Activated CD8-positive, alpha-beta T cell treated with anti-CD3 and anti-CD28 coated beads, Interleukin-2, amount 10 ng/mL, durations not matched to agents 7 days and 5 days (primary cell): ENCODE measurements at places on chromosomes 4 and X. TPM values are rescaled to one million over a fixed set of nuclear protein-coding genes. Genes with fewer than 3 reads are reported as not detected.

DNA sequence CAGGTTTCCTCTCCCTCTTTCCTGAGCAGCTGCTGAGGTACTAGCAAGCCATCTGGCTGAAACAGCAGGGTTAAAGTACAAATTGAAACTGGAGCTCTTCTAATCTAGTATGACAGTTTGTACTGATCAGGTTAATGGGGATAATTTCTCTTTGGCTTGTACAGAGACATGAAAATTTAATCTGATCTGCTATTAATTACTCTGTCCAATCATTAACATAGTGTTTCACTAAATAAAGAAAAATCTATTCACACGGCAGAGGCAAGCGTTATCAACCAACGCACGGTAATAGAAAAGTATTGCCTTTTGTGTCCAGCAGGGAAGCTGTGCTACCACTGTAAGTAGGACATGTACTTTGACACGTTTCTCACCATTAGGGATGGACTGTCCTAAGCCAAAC lies 71.1 kb downstream of the IGSF1 start:
- H3K27me3 ChIP-seq = no peaks in the 10 kb centered on the region
- H3K4me3 ChIP-seq = no peak overlapping the region
- DNase-seq = no peak
- H3K27ac ChIP-seq = no peak overlapping the region
- no peaks in the 10 kb centered on the region for H3K36me3 ChIP-seq
- H3K4me1 ChIP-seq = no peaks in the 10 kb centered on the region

- no peak for DNase-seq
- H3K4me1 ChIP-seq = no peaks in the 10 kb centered on the region
- no peak overlapping the region for H3K4me3 ChIP-seq
- H3K36me3 ChIP-seq = no peaks in the 10 kb centered on the region
- no peaks in the 10 kb centered on the region for H3K27me3 ChIP-seq
Measured at GRCh38 chr4:135177321-135177720, 975.7 kb upstream of the PABPC4L start.

- no peak for DNase-seq
- H3K4me1 ChIP-seq = no peaks in the 10 kb centered on the region
- no peak overlapping the region for H3K4me3 ChIP-seq
- H3K27me3 ChIP-seq = peaks cover 2% of the 10 kb centered on the region
- H3K27ac ChIP-seq = no peak overlapping the region
- H3K36me3 ChIP-seq = no peaks in the 10 kb centered on the region
Measured at GRCh38 chr4:138097912-138098600, 144.1 kb downstream of the SLC7A11 start.

CDKL2 gene
- 0.60 TPM for total RNA-seq

GRCh38 chr4:54097152-54097551 lies 2.8 kb upstream of the GSX2 start:
- H3K4me3 ChIP-seq = no peak overlapping the region
- no peak overlapping the region for H3K27ac ChIP-seq
- H3K4me1 ChIP-seq = peaks cover 47% of the 10 kb centered on the region
- peaks cover 87% of the 10 kb centered on the region for H3K27me3 ChIP-seq
- H3K36me3 ChIP-seq = no peaks in the 10 kb centered on the region

GRCh38 chr4:110487873-110488272 lies 11.9 kb downstream of the ENPEP start:
- peaks cover 14% of the 10 kb centered on the region for H3K27me3 ChIP-seq
- H3K27ac ChIP-seq = no peak overlapping the region
- no peak overlapping the region for H3K4me3 ChIP-seq
- H3K4me1 ChIP-seq = no peaks in the 10 kb centered on the region
- DNase-seq = no peak

FGF13 gene
- total RNA-seq = not detected

FRMPD3 gene
- 0.05 TPM for total RNA-seq

PCYT1B gene
- not detected for total RNA-seq

ASMT gene
- total RNA-seq = 0.29 TPM

DNA sequence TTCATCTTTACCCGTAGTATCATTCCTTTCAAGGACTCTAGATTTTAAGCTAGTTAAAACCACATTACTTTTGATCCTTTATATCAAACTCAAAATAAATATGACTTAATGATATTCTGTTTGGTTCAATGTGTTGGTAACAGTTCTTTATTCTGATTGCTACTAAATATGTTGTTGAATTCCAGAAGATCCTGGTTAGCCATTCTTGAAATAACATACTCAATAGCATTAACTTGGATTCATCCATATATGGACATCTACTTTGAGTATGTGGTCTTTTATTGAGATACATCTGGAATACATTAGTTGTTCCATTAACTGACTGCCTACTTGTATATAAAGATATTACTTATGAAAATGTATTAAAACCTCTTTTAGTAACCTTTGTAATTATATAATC lies 27.5 kb upstream of the PCDH18 start:
- no peaks in the 10 kb centered on the region for H3K27me3 ChIP-seq
- no peaks in the 10 kb centered on the region for H3K4me1 ChIP-seq
- H3K27ac ChIP-seq = no peak overlapping the region
- DNase-seq = no peak
